ENCODE measurements at places on chromosomes 7 and 10.

DNA sequence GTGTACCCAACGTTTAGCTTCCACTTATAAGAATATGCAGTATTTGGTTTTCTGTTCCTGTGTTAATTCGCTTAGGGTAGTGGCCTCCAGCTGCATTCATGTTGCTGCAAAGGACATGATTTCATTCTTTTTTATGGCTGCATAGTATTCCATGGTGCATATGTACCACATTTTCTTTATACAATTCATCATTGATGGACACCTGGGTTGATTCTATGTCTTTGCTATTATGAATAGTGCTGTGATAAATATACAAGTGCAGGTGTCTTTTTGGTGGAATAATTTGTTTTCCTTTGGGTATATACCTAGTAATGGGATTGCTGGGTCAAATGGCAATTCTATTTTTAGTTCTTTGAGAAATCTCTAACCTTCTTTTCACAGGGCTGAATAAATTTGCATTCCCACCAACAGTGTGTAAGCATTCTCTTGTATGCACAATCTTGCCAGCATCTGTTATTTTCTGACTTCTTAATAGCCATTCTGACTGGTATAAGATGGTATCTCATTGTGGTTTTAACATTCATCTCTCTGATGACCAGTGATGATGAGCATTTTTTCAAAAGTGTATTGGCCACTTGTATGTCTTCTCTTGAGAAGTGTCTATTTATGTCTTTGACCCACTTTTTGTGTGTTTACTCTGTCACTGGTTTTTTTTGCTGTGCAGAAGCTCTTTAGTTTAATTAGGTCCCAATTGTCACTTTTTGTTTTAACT is 72.5 kb upstream of the CC2D2B start:
- DNase-seq: no peak

- no peak for DNase-seq
Measured at GRCh38 chr7:155947051-155947450, 134.8 kb upstream of the SHH start.

DNA sequence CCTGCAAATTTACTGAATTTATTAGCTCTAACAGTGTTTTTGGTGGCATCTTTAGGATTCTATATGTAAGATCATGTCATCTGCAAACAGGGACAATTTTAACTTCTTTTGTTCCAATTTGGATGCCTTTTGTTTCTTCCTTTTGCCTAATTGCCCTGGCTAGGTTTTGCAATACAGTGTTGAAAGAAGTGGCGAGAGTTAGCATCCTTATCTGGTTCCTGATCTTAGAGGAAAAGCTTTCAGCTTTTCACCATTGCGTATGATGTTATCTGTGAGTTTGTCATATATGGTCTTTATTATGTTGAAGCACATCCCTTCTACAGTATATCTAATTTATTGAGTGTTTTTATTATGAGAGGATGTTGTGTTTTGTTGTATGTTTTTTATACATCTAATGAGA is 301.4 kb downstream of the PTPRN2 start:
- DNase-seq: no peak

DNA sequence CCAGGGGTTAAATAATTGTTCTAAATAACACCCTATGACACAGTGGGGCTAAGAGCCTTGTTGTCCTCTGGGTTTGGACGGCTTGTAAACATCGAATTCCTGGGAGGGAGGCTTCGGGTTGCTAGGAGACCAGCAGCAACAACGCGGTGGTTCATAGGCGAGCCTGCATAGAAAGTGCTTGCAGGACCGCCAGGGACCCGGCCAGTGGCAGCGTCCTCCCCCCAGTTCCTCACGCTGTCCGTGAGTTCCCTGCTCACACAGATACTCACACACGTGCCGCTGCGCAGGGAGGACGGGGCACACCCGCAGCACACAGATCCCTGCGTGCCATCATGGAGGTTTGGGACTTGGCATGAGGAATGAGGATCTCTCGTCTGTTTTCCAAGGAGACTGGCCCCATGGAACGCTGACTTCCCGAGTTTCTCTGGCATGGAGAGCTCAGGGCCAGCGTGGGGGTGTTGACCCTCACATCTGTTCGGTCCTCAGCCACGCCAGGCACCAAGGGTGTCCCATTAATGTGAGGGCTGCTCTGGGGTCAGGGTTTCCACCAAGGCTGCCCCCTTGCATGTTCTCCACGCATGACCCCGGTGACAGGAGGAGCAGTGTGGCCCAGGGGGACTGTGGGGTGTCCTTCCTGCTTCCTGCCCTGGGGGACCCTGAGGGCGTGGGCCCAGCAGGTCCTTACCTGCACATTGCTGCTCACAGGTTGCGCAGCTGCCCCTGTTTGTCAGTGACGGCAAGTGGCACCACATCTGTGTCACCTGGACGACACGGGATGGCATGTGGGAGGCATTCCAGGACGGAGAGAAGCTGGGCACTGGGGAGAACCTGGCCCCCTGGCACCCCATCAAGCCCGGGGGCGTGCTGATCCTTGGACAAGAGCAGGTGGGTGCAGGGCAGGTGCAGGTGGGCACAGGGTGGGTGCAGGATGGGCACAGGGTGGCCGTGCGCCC is 9.7 kb downstream of the NPTX2 start:
- DNase-seq: no peak

DNA sequence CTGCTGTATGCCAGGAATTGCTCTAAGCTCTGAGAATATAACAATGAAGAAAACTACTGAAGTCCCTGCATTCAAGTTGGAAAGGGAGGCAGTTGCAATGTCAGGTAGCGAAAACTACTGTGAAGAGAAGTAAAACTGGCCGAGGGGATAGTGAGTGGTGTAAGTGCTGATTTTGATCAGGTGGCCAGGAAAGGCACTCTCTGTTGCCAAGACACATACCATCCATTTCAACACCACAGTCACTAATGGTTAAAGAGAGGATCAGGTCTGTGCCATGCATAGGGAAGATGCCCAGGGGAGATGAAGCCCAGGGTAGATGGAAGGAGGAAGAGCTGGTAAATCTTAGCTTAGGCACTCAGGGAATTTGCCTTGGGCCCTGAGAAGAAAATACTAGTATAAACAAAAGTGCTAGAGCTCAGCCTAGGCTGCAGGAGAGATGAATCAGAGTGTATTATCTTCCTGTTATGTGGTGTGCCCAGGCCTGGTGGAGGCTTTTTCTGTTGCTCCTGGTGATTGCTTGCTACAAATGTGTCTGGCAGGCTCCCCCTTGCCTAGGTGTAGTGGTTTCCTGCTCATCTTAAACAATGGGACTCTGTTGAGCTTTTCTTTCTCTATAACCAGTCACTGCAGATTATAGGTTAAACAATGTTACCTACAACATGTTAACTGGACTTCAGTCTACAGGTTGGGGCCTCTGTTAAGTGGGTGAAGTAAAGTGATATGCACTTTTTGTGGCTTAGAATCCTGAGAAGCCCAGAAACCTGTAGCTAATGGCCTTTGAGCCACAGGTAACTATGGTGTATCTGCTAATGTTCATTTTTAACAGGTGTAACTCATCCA is 125.5 kb downstream of the LRRC4 start:
- DNase-seq: peak; percentile 37

DNA sequence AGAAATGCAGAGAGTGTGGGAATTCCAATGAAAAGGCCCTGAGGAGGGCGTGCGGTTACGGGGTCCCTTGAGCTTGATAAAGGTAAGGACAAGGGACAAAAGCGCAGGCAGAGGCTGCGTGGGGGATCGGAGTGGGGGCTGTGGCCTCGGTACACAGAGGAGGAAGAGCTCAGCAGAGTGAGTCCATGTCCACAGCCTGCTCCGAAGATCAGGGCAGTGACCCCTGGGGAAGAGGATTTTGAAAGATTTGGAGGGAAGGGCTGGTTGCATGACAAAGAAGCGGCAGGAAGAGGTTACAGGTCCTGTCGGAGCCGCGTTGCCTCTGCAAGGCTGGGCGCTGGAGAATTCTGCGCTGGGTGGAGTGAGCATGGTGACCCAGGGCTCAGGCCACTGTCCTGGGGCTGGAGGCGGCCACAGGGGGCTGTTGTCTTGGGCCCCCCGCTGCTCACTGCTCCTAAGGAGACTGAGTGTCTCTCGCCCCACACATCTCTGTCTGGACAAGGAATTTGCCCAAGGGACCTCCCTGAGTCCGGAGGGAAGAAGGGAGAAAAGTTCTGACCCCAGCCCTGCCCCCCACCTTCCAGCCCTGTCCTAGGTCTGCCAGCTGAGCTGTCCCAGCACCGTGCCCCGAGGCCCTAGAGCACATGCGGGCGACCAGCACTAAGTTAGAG is 69.8 kb upstream of the INSIG1 start:
- DNase-seq: no peak

DNA sequence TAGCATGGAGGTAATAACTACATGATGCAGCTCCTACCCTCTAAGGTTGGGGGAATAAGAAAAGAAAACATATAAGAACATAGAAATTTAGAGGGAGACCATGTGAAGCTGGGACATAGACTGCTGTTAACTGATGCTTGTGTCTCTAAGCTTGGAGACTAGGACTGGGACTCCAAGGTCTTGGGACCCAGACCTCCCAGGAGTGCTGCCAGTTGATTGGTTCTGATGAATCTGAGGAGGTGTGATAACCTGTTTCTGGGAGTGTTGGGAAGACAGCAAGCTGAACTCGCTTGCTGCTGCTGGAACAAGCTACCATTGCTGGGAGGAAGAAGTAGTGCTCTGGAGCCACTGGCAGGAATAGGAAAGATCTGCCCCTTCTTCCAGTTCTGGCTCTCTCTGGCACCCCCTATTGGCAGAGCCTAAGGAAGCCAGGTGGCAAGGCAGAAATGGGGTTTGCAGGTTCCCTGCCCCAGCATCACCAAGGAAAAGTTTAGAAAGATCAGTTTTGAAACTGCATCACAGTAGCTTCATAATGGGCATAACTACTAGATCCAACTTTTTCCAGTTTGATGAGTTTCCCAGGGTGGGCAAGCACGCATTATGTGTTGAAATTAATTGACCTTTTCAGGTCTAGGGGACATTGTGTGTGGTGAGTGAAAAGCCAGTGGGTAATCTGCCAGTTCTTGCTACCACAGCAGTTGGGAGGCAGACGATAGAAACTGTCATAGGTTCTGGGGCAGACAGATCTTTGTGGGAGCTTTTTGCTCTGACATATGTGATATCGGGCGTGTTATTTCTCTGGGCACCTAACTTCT is 140.7 kb downstream of the SND1 start:
- DNase-seq: peak; percentile 35

DNA sequence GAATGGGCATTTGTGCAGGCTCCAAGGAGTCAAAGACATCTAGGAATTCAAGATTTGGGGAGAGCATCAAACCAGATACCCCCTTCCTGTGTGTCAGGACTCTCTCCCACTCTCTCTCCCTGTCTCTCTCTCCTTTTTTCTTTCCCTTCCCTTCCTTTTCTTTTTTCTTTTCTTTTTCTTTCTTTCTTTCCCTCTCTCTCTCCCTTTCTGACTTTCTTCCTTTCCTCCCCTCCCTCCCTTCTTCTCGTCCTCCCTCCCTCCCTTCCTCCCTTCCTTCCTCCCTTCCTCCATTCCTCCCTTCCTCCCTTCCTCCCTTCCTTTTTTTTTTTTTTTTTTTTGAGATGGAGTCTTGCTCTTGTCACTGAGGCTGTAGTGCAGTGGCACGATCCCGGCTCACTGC is 24.1 kb upstream of the MINDY3 start:
- DNase-seq: no peak

DNA sequence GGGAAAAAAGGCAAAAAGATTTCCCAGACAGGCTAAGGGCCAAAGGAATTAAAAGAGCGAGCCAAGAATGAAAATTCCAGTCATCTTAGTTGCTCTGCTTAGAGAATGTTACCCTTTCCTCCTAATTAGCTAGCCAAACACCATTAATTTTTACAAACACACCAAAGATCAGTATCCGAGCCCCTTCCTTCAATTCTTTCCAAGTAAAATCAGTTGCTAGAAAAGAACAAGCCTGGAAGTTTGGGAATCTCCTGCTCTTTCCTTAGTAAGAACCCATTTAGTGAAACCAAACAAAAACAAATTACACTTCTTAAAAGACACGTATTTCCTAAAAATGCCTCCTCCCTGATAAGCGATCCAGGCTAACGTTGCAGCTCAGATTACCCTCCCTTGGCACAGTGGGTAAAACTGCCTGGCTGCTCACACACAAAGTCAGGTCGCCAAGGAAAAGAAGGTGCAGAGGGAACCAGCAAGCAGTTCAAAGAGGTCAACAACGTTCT is 57.1 kb upstream of the ABLIM1 start:
- no peak for DNase-seq

DNA sequence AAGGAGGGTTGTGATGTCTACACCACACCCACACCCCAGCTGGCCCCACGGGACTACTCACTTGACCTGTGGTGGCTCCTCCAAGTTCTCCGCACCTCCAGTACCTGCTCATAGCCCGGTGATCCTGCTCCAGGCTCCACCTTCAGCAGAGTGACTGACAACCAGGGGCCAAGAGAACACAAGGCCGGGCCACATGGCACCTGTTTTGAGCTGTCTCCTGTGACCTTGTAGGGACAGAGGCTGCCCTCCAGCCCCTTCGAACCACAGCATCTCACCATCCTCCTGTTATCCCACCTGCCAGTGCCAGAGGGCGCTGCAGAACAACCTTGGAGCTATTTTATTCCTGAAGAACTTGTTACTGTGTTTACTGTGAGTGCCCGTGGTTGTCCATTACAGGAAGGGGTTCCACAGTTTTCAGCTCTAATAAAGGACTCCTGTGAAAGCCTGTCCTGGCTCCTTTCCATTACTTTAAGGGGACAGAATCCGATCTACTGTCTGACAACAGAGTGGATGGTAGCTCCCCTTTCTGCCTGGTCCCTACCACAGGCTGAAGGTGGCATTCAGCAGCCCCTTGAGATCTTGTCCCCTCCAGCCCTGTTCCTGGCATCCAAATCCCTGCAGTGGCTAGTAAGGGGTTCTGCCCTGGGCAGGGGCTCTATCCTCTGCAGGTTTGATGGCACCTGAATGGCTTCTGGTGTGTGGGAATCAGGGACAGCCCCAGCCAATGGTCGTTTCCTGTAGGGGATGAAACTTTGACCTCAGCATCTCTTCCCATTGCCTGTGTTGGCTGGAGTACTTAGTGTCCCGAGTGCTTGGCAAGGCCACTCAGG is 50.8 kb downstream of the C10orf120 start:
- DNase-seq: no peak

DNA sequence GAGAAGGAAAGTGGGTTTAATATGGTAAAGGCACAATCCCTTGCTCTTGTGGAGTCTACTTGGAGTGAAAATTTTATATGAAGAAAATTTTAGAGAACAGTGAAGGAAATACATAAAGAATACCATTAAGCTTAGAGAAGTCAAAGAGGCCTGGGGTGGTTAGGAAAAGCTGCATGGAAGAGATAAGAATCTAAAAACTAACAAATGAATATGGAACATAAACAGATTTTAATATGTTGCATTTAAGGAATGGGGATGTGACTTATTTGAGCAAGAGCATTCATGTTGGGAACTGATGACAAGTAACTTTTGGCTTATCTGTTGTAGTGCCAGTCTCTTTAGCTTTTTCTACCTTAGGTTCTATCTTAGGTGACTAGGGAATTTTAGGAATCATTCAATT is 31.0 kb downstream of the AHR start:
- DNase-seq: no peak

- DNase-seq: no peak
Measured at GRCh38 chr10:31678139-31678536, 250.5 kb downstream of the ARHGAP12 start.

GRCh38 chr10:31961277-31962074 is 32.8 kb upstream of the ARHGAP12 start:
- no peak for DNase-seq

DNA sequence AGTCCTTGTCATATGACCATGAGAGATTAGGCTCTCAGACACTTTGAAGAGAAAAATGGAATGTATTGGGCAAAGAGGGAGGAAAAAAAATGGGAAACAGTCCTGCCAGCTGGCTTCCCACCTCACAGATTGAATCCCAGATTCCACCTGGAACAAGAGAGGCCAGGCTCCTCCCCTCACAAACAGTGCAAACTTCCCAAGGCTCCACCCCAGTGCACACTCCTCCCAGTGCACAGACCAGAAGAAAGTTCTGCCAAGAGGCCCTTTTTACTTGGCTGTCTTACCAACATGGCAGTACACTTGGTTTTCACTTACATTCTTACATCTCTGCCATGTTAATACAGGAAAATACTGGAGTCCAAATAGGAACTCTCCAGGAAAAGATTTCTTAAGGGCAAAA is 202.3 kb downstream of the AHR start:
- no peak for DNase-seq
